ENCODE measurements at places on chromosomes 4 and X. TPM values are rescaled to one million over a fixed set of nuclear protein-coding genes. Genes with fewer than 3 reads are reported as not detected.
A peak's percentile ranks its signal among the peaks of the same experiment; 100 is the strongest.

The HSPA4L gene
- 6.2 TPM for total RNA-seq

GRCh38 chr4:51851937-51852290 is 9.0 kb downstream of the DCUN1D4 start:
- no peaks in the 10 kb centered on the region for H3K27me3 ChIP-seq
- H3K4me3 ChIP-seq, result no peak overlapping the region
- H3K36me3 ChIP-seq, result peaks cover 13% of the 10 kb centered on the region
- H3K4me1 ChIP-seq, result peaks cover 66% of the 10 kb centered on the region
- H3K27ac ChIP-seq, result 0 out of 2 replicates have a peak overlapping the region, but pooled peaks have one; percentile 72

- peak within 1 kb of the TSS; percentile 86 for H3K4me3 ChIP-seq
- peak within 1 kb of the TSS; percentile 31 for H3K27ac ChIP-seq
- DNase-seq, result no peak
- H3K4me1 ChIP-seq, result peaks cover 34% of the 10 kb centered on the region
- H3K36me3 ChIP-seq, result no peaks in the 10 kb centered on the region
Measured at GRCh38 chr4:54657551-54658251, at the start of gene KIT. Gene KIT, plus strand, starts transcription at chr4:54657957. Its CDS starts 58 bp downstream, at chr4:54658015.

- peaks cover 9% of the 10 kb centered on the region for H3K36me3 ChIP-seq
- H3K27me3 ChIP-seq, result no peaks in the 10 kb centered on the region
- H3K4me1 ChIP-seq, result peaks cover 8% of the 10 kb centered on the region
Measured at GRCh38 chr4:22500128-22500611, 15.7 kb downstream of the ADGRA3 start.

GRCh38 chrX:115362334-115363095 is 73.0 kb downstream of the LUZP4 start:
- peaks cover 14% of the 10 kb centered on the region for H3K4me1 ChIP-seq
- no peak overlapping the region for H3K27ac ChIP-seq
- H3K27me3 ChIP-seq, result no peaks in the 10 kb centered on the region
- H3K4me3 ChIP-seq, result no peak overlapping the region

- 0 out of 2 replicates have a peak overlapping the region, but pooled peaks have one; percentile 4 for H3K27ac ChIP-seq
- H3K4me3 ChIP-seq, result peak overlapping the region; percentile 89
- peaks cover 61% of the 10 kb centered on the region for H3K4me1 ChIP-seq
- H3K36me3 ChIP-seq, result peaks cover 60% of the 10 kb centered on the region
Measured at GRCh38 chr4:150080337-150080736, 2.1 kb downstream of the DCLK2 start.

DNA sequence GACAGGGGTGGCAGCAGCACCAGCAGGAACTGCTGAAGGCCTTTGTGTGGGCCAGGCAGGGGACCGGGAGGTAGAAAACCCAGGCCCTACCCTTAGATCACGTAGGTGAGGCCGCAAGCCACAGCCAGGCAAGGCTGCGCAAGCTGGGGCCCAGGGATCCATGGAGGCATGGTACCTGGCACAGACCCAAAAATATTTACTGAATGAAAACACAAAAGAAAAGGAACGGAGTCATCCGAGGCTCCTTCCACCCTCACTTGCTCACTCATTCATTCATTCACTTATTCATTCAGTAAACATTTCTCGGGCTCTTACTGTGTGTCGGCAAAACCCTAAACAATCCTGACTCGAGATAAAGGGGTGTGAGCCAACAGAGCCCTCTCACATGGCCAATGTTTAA is 102.3 kb downstream of the BCOR start:
- DNase-seq, result no peak
- no peaks in the 10 kb centered on the region for H3K4me1 ChIP-seq
- no peaks in the 10 kb centered on the region for H3K36me3 ChIP-seq
- peaks cover 4% of the 10 kb centered on the region for H3K27me3 ChIP-seq
